GM18507 (cell line): ENCODE measurements at places on chromosomes 12 and 14.

DNA sequence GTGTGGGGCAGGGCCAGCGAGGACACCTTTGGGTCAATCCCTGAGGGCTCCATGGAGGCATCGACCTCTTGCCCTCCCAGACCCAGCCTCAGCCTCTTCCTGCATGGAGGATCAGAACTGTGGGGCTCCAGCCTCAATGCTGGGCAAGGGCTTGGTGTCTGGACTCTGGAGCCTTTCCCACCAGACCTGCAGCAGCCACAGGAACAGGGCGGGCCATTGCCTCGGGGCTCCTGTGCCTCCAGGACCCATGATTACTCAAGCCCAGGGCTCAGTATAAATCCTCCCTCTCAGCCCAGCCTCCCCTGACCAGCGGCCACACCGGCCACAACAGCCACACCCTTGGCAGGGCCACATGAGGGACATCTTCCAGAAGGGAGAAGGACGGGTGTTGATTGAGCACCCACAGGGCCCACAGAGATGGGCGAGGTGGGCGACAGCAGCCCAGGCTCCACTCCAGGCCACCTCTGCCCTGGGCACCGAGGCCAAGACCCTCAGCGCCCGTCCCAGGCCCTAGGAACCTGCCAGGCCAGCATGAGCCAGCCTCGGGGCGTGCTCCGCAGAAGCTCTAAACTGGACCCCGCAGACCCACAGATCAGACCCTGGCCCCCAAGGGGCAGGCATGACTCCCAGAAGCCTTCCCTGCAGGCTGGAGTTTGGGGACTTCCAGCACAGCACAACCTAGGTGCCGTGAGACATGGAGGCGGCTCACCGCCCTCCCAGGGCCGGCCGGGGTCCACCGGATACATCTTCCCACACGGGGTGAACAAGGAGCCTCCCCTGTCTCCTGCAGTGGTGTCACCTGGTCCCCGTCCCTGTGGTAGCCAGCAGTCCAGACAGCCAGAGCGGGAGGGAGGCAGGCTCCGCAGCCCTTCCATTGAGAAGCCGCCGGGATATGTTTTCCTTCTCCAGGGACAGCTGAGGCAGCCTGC, 25.1 kb downstream of the NCOR2 start:
- no peak for DNase-seq

DNA sequence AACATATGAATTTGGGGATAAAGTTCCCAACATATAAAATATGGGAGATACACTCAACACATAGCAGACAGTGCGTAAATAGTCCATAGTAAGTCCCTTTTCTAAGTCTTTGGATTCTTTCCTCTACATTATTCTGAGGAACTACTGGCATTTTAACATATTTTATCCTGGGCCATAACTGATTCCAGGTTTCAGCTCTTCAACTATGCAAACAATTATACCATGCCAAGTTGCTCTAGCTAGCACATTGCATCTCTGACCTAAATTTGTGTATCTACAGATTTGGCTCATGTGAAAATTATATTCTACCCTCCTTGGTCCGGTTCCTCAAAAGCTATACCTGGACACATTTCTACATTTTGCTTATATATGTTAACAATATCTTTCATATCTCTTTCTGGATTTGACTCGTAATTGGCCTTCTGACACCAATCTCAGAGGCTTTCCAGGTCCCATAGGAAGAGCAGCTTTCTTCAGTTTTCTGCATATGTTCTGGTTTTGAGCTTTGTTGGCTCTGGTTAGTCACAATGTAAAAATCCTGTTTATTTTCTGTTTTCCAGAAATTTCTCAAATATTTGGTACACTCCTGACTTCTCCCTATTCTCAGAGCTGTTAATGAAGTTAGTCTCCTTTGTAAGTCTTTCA, 305.4 kb downstream of the BMP4 start:
- DNase-seq: no peak

GRCh38 chr14:82492157-82492556, 958.5 kb upstream of the SEL1L start:
- no peak for DNase-seq

GRCh38 chr14:104228716-104229533, 90.5 kb downstream of the KIF26A start:
- no peak for DNase-seq

- DNase-seq: no peak
These were observed 43.9 kb upstream of the ASPG start for GRCh38 chr14:104041430-104042104.

DNA sequence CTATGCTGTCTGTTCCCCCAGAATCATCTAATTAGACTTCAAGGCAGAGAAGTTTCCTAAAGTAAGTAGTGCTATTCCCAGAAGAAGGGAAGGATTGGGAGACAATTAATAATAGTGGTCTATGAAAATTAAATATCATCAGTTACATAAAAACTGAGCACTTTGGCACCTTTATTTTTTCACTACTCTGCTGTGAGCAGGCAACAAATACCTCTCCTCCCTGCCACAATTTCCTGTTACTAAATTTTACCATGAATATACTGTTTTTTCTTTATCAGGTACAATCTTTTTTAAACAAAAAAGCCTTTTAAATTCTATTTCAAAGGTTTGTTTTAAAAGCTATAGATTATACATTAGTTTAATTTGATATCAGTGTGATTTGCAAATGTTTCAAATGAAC, 29.4 kb upstream of the KRAS start:
- DNase-seq: no peak

- no peak for DNase-seq
These were observed 1187.3 kb upstream of the SEL1L start for GRCh38 chr14:82720946-82721345.
